ENCODE measurements at places on chromosomes 1 and 21. TPM values are rescaled to one million over a fixed set of nuclear protein-coding genes. Genes with fewer than 3 reads are reported as not detected.

GRCh38 chr21:22961258-22961657 is 1963.0 kb downstream of the NCAM2 start:
- DNase-seq = no peak

DNA sequence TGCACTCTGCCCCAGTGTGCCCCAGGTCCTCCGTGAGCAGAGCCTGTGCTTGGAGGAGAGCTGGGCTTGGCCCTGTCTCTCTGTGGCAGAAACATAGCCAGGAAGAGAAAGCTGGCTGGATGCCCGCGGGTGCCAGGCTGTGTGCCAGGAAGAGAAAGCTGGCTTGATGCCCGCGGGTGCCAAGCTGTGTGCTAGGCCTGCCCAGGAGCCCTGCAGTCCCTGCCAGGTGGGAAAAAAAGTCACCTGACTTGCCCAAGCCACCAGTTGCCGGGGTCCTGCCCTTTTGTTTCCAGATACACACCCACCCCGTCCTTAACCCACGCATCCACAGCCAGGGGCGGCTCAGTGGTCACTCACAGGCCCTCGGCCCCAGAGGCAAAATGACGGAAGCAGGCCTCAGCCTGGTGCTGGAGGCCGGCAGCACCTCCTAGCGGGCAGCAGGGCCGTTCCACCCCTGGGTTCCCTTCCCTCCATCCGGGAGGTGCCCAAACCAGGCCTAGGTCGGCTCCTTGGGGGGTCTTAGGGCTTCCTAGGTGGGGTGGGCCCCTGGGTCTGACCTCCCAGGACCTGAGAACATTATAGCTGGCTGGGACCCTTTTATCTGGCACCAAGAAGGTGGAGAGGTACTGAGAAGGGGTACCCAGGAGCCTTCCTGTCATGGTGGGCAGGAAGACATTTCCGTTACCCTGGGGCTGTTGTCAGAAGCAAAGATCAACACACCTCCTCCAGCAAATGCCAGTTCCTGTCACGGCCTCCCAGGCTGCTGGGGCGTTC is 9.1 kb downstream of the ITGB2 start:
- peak; percentile 79 for DNase-seq

DNA sequence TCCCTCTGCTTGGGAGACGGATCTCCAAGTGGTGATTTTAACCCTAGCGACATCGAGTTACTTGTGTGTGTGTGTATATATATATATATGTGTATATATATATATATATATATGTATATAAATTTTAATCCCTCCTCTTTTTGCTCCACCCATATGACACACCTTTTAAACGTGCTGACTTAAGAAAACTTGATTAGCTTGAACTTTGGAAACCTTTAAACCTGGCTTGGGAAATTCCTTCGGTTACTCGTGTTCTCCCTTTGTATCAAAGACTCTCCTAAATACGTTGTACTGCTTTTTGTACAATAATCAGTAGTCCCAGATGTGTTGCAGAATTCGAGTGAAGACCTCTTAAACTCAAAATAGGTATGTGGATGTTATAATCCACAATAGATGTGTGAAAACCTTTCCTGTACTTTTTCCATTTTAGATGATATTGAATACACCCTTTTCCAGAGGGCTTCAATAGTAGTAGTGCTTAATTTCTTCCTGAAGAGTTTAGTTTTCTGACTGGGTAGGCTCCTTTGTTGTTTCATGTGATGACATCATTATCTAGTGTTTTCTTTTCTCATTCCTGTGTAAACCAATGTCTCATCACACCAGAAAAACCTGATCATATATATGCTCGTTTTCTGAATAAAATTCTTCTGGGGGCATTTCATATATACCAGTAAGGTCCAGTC is 1.4 kb downstream of the RNF11 start:
- DNase-seq = no peak

DDR2 gene
- 0.16 TPM for total RNA-seq
